Smooth muscle cell of the brain vasculature (primary cell): ENCODE measurements at places on chromosomes 1 and 21.

DNA sequence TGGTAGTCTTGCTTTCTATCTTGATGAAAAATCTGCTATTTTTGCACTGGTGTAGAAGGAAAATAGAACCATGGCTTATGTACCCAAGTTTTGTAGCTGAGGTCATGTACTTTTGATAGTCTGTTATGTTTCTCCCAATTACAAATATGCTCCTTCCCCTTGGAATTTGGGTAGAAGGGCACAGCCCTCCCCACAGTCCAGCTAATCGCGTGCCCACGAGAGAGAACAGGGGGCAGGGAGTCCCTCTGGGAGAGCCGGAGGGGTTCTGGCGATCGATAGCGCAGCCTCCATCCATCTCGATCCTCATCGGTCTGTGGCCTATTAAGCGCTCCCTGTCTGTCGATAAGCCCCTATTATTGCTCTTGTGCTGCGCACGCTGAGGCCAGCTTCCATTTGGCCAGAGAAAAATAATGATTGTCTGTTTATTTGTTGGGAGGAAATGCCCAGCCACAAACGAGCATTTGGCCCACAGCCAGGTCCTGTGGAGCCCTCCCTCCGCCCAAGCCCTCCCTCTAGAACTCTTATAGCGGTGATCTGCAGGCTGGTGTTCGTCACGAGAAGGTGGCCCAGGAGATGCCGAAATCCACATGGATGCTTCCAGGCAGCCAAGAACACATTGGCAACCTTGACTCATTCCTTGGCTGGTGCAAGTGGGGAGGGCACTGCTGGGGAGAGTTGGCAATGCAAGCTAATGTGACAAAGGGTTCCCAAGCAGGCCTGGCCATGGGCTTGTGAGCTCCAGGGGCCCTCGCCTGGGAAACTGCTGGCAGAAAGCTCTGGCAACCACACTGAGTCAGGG, 134.7 kb upstream of the TNR start:
- DNase-seq, result no peak

- DNase-seq, result no peak
These were observed 145.8 kb upstream of the TMPRSS15 start for GRCh38 chr21:18549214-18549905.

GRCh38 chr1:240310226-240310925, 218.7 kb downstream of the FMN2 start:
- no peak for DNase-seq

DNA sequence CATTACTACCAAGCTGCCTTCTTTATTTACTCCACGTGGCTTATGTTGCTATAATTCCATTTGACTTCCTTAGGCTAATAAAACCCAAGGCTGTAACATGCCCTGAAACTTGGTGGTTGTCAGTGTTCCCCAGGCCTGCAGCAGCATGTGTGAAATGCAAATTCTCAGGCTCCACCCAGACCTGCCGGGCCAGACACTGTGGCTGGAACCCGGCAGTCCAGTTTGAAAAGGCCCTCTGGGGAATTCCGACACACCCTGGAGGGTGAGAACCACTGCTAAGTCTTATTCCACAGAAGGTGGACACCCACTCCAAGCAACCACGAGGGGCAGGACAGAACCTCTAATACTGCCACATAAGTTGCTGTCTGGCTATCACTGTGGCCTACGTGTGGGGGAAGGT, 41.4 kb downstream of the URB1 start:
- no peak for DNase-seq

DNA sequence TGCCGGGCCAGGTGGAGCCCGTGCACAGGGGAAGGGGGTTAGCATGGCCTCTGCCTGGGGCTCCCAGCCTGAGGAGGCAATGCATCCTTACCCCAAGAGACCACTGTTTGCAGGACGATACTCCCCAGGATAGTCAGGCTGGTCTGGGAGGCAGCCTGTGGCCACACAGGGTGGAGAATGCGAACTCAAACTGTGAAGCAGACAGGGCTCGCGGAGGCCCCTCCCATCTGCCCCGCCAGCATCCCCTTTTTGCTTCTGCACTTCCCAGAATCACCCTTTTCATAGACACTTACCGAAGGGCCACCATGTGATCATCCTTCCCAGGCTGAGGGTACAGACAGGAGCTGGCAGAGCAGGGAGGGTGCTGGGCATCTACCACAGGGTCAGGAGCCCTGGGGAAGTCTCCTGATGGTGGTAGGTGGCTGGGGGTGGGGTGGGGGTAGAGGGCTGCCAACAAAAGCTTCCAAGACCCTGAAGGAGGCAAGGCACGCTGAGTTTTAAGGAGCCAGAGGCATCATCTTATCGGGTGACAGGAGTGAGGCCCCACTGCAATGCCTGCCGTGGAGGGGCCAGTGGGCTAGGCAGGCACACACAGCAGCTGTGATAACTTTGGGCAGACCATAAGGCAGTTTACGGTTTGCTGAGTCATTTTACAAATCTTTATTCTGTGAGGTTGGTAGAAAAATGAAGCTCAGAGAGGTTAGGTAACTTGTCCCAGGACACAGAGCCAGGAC, 31.3 kb upstream of the BTG2 start:
- DNase-seq, result no peak
